ENCODE measurements at places on chromosomes 1 and 21.

- DNase-seq, result no peak
Measured at GRCh38 chr1:118264343-118264742, 79.3 kb upstream of the SPAG17 start.

DNA sequence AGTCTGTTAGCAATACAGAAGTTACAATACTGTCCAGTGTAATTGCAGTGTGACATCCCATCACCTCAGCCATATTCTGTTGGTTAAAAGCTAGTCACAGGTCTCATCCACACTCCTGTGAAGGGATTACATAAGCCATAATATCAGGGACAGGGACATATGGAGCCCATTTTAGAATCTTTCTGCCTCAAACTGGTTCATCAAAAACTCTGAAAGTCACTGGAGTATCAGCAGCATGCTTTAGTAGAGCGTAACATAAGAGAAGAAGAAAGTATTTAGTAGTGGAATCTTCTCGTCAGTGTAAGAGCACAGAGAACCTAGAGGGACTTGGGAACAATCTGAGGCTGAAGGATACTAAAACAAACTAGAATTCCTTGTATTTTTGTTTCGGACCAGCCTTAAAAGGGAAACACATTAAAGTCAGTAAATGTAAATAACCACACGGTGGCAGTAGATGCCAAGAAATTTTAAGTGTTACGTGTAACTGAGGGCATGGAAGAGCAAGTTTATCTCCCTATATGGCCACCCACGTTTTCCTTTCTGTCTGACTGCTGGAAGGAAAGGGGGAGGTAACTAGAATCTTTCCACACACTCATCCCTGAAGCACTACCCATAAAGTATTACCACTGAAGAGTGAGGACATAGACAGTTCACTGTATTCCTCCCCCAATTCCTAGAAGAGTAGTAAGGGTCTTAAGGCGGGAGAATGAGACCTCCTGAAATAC, 41.6 kb upstream of the AGL start:
- DNase-seq, result no peak

GRCh38 chr1:201360901-201361651, 16.4 kb downstream of the TNNT2 start:
- DNase-seq, result no peak

- no peak for DNase-seq
Measured at GRCh38 chr1:40799351-40799867, 15.8 kb downstream of the KCNQ4 start.

DNA sequence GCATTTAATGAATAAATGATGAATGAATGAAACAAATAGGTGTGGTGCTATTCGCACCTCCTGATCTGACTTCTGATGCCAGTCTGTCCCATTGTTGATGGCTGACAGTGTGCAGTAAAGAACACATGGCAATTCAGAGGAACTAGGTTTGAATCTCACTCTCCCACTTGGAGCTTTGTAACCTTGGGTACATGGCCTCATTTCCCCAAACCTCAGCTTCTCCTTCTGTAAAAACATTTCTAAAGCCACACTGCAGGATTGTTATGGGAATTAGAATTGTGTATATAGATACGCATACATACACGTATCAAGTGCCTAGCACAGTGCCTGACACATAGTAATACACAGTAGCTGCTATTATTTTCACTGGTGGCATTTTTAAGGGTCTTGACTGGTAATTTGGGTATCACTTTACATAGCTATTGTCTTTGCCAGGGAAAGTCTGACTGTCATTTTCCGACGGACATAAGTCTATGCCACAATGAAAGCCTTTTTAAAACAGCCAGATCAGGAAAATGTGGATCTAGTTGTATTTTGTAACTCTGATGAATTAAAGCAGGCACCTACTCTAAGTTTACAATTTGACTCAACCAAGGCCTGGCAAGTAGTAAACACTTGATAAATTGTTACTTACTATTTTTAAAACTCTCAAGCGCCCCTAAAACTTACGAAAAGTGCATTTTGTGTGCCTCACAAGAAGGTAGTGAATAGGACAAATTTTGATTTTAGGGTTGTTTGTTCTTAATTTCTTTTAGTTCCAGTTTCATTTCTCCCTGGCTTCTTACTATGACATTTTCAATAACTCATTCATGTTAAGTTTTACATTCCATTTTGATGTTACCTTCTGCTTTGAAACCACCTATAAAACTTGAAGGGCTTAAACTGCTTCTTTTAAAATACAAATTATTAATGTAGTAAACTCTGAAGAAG, 164.4 kb downstream of the SDCCAG8 start:
- DNase-seq, result no peak

DNA sequence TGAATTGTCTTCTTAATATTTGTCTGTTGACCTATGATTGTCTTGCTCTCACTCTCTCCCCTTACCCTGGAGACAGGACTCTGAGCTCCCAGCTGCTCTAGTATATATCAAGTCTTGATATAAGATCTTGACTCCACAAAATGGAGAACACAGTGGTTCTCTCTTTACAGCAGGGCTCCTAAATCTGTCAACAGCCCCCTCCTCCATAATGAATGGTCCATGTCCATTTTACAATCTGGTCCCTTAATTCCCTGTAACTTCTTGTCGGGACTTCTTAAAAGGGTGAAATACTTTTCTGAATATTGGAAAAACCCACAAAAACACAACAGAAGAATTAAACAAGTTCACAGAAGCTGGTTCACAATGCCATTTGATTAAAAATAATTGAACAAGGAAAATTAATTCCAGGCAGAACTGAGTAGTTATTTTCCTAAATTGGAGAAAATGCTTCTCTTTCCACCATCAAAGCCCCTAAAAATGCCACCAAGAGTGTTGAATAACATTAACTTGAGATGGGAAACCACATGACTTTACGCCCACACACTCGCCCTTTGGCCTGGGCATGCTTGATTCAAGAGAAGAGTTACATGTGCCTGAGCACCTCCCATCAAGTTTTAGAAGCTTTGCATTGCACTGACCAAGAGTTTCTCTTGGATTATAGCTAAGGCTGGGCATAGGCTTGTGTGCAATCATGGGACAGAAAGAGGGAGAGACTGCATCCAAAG, 109.8 kb downstream of the TOMM20 start:
- DNase-seq, result no peak

DNA sequence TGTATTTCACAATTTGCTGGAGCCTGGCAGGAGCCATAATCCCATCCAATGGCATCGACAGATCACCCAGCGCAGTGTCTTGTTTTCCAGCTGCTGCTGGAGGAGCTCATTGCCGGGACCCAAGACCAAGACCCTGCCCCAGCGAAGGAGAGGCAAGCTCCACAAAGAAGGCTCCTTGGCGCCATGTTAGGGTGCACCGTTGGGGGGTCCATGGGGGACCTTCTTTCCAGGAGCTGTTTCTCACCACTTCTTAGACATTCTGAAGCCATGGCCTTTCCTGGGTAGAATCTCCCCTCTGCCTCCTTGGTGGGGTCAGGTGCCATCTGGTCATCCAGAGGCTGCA, 31.1 kb downstream of the AJAP1 start:
- no peak for DNase-seq

GRCh38 chr1:5686925-5687706, 305.1 kb downstream of the NPHP4 start:
- DNase-seq, result no peak

- DNase-seq, result peak; percentile 27
Measured at GRCh38 chr1:27521336-27521831, 31.4 kb upstream of the WASF2 start.

GRCh38 chr21:45299864-45300785, 12.4 kb upstream of the POFUT2 start:
- DNase-seq, result no peak

GRCh38 chr21:27772816-27773215, 805.9 kb upstream of the ADAMTS5 start:
- DNase-seq, result no peak

DNA sequence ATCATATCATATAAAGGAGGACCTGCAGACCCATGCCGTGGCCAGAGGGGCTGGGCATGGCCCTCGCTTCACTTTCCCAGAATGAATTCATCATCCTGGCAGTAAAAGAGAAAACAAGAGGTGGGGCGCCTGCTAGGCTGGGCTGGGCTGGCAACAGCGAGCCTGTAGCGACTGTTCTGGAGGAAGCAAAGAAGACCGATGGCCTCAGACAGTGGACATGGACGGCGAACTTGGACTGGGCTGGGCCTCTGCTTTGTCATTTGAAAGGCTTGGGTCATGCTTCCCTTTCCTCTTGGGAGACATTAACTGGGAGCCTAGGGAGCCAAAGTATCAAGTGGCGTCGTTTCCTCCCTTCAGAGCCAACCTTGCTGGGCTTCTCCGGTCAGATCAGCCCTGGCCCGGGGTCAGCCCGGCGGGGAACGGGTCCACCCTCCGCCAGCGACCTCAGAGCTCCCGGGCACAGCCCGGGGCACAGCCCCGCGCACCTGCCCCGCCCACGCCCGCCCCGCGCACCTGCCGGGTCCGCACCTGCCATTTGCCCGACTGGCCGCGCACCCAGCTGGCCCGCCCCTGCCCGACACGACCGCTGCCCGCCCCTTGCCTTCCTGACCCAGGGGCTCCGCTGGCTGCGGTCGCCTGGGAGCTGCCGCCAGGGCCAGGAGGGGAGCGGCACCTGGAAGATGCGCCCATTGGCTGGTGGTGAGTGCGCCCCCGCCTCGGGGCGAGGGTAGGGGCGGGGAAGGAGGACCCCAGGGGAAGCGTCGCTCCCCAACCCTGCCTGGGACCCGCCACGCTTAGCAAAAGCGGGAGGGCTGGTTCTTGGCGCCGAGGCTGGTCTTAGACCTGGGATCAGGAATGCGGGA, at the start of gene FAM3B:
Gene FAM3B, plus strand, starts transcription at position 602 of the 863 bp plus-strand sequence. Its CDS starts 79 bp downstream, at position 681.
- DNase-seq, result no peak

GRCh38 chr21:44354001-44354405, 582 bp downstream of the TRPM2 start:
- no peak for DNase-seq

DNA sequence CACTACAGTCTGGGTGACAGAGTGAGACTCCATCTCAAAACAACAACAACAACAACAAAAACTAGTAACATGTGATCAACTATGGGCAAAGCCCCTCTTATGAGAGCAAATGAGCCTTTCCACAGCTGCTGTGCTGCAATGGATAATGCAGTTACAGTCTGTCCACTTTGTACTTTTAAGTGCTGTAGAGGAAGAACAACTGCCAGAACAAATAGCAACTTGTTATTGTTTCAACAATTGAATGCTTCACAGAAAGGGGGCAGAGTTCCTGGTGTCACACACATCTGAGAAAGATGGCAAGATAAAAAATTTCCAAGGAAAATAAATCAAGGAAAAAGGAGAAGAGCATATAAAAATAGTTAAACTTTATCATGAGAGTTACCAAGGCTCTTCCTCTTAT, 243.6 kb upstream of the DMRTA2 start:
- no peak for DNase-seq

DNA sequence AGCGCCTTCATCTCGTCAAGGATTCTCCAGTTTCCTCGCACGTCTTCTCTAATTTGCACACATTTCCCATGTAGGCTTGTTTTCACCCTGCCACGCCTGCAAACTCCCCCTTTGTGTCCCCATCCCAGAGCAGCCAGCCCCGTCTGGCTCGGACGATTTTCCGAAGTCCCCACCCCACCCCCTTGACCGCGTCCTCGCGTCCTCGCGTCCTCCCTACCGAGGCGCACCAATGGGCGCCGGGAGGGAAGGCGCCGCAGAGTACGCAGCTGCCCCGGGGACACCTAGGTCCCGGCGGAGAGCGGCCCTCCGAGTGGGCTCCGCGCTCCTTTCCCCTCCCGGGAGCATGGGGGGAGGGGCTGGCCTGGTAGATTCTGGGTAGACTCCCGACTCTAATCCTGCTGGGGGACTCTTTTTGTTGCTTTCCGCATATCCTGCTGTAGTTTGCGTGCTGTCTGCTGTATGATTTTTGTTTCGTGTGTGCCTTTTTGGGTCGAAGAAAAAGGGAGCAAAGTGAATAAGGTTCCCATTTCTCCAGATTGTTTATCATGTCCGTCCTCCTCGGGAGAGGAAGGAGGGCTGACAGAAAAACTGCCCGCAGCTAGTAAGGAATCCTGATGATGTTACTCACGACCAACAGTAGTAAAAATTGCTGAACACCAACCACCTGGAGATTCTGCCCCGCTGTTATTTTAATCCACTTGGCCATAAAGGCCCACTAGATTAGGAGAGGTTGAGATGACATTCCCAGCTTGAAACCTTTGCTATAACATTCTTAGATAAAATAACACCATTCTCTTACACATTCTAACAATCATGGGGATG, 1.5 kb downstream of the CACHD1 start:
- DNase-seq, result no peak

DNA sequence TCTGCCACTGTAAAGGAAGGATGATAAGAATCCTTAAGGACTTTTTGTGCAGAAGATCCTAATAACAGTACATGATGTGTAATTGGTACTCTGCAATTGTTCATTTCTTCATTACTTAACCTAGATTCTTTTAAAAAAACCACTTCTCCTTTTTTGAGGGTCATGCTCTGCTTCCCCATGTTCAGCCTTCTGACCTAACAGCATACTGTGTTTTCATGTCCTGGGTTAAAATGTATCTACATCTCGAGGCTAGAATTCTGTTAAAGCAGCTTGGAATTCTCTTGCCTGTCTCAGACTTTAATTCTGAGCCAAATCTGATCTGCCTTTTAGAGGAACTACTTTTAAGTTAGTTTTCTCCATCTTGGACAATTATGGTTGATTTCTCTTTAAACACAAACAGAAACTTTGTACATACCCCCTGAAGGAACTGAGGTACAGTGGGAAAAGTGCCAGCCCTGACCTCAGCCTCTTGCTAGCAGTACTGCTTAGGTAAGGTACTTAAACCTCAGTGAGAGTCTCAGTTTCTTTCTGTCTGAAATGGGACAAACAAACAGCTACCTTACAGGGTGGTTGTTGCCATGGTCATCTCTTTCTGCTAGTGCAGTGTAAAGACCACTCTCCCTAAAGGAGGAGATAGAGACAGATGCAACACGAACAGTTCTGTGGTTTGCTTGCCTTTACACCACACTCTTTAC, 103.2 kb upstream of the DYNLT5 start:
- DNase-seq, result no peak

DNA sequence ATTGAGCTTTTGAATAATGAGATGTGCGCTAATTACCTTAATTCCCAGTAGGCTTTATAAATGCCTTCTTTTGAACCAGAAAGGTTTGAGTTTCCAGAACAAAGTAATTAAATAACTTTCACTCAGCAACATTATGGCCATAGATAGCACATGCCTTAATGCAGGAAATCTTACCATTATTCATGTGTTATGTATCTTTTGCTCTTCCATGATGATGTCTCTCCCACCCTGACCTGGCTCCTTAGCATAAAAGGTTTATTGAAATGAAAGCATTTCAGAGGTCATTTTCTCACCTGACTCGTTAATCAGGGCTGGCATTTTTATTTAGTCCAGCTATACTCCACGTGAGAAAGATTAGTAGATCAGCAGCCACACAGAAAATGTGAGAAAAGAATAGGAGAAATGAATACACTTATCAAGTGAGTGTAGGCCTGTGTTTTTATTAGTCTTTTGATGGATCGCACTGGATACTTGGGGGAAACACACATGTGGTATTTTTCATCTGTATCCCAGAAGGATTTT, 180.2 kb downstream of the ATP6V1G3 start:
- no peak for DNase-seq

GRCh38 chr21:35171385-35171784, 122.3 kb upstream of the RUNX1 start:
- no peak for DNase-seq

GRCh38 chr1:194228427-194228826, 1042.0 kb upstream of the B3GALT2 start:
- no peak for DNase-seq

- DNase-seq, result no peak
Measured at GRCh38 chr1:245161866-245162265, 7.1 kb downstream of the KIF26B start.
